ENCODE measurements at places on chromosomes 6 and 20.

DNA sequence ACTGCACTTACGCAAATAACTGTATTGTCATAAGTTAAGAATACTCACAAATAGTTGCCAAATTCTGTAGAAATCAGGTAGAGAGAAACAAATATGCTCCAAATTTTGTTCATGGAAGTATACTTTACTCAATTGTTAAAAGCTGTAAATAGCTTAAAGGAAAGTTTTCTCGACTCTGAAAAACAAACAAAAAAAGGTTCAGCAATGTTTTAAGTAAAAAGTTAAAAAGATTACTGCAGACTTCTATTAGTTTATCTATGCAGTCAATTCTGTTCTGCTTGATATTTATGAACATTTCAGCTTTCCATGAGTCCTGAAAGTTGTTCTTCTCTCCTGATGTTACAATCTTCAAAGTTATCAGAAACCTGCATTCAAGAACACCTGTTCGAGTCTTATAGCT lies 37.5 kb upstream of the FAM8A1 start:
- H3K36me3 ChIP-seq = no peaks in the 10 kb centered on the region
- H3K27ac ChIP-seq = no peak overlapping the region
- no peak for DNase-seq
- H3K4me3 ChIP-seq = no peak overlapping the region
- no peaks in the 10 kb centered on the region for H3K4me1 ChIP-seq

DNA sequence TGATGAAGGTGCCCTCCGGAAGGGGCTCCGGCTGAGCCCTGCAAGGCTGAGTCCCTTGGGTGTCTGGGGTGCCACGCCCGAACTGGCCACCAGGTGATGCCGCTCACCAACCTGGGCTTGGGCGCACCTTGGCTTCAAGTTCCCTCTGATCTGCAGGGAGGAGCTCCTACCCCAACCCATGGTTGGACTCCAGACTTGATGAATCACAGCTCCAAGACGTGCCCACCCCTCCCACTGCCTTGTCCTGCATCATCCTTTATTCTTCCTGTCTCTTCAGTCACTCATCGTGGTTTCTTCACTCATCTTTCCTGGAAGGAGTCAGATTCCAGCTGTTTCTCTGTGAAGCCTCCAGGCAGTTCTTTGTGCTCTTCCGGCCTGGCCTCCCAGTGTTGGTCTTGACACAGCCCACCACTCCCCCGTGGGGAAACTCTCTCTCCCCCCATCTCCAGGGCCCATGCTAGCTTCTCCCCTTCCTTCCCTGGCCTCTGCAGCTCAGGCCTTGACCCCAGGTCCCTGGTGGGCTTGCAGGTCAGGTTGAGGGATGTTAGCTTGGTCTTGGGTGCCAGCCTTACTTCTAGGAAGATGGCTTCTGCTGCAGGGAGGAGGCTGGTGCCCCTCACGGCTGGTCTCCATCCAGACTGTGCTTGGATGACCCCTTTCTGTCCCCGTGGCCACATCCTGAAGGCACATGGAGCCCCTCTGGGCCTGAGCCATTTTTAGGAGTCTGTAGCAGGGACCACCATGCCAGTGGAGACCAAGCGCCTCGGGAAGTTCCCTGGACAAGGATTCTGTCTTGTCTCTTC lies 2.6 kb upstream of the ZBP1 start:
- H3K27me3 ChIP-seq = no peaks in the 10 kb centered on the region
- peaks cover 17% of the 10 kb centered on the region for H3K36me3 ChIP-seq
- DNase-seq = peak; percentile 96
- peaks cover 40% of the 10 kb centered on the region for H3K4me1 ChIP-seq

GRCh38 chr20:21064924-21065323 lies 41.2 kb downstream of the LINC00237 start:
- no peak overlapping the region for H3K27ac ChIP-seq
- DNase-seq = no peak
- no peaks in the 10 kb centered on the region for H3K36me3 ChIP-seq
- no peak overlapping the region for H3K4me3 ChIP-seq

- H3K4me3 ChIP-seq = no peak overlapping the region
- H3K36me3 ChIP-seq = no peaks in the 10 kb centered on the region
- H3K4me1 ChIP-seq = peaks cover 8% of the 10 kb centered on the region
- no peak for DNase-seq
Measured at GRCh38 chr6:108832738-108833137, 15.5 kb upstream of the ARMC2 start.

GRCh38 chr20:51009303-51010042 lies 13.4 kb downstream of the KCNG1 start:
- no peaks in the 10 kb centered on the region for H3K36me3 ChIP-seq
- no peak overlapping the region for H3K27ac ChIP-seq
- peaks cover 2% of the 10 kb centered on the region for H3K4me1 ChIP-seq

DNA sequence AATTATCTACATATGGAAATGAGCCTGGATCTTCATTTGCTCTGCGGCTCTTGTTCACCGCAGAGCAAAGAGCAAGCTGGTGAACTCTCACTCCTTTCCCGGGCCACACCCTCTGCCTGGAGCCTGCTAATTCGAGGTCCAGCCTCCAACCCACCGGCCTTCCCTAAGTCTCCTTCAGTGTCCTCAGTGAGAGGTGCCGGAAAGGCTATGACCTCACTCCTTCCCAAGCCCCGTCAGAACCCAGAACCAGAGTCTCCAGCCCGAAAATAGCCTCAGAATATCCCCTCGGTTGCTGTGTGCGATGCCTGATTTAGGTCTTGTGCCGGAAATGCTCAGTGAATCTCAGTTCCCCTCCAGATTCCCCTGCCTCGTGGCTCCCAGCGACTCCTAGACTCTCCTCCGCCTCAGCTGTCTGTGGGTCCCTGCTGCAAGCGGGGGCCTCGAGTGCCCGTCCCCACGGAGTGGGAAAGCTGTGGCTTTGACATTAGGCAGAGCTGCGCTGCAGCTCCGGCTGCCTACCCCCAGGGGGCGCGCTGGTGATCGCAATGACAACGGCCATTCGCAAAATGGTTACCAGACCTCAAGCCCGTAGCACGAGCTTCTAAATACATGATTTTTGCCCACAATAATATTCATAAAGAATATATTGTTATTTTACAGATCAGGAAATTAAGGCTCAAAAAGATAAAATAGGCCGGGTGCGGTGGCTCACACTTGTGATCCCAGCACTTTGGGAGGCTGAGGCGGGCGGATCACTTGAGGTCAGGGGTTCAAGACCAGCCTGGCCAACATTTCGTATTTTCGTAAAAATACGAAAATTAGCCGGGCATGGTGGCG lies 4.1 kb upstream of the BNIP5 start:
- no peak overlapping the region for H3K27ac ChIP-seq
- H3K4me3 ChIP-seq = peak overlapping the region; percentile 58
- peaks cover 21% of the 10 kb centered on the region for H3K4me1 ChIP-seq

GRCh38 chr6:12735786-12736185 lies 19.2 kb downstream of the PHACTR1 start:
- H3K4me3 ChIP-seq = no peak overlapping the region
- no peaks in the 10 kb centered on the region for H3K4me1 ChIP-seq
- no peak for DNase-seq
- H3K27me3 ChIP-seq = peaks cover 55% of the 10 kb centered on the region
- H3K36me3 ChIP-seq = no peaks in the 10 kb centered on the region

DNA sequence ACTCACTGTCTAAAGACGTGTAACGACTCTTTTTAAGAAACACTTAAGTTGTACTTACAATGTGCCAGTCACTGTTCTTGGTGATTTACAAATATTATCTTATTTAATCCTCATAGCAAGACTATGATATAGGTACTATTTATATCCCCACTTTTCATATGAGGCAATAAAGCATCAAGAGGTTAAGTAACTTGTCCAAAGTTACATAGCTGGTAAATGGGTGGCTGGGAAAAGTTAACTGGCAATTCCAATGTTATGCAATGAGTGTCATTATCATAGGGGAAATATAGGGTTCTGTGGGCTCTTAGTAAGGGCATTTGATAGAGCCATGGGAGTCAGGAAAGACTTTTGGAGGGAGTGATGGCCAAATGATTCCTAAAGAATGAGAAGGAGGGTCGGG lies 21.4 kb upstream of the RIPOR2 start:
- H3K4me3 ChIP-seq = no peak overlapping the region
- no peak overlapping the region for H3K27ac ChIP-seq
- no peaks in the 10 kb centered on the region for H3K36me3 ChIP-seq
- no peak for DNase-seq
- H3K4me1 ChIP-seq = no peaks in the 10 kb centered on the region
- H3K27me3 ChIP-seq = no peaks in the 10 kb centered on the region

GRCh38 chr20:10857352-10858070 lies 183.7 kb upstream of the JAG1 start:
- H3K4me3 ChIP-seq = no peak overlapping the region
- DNase-seq = peak; percentile 37
- H3K27ac ChIP-seq = peak overlapping the region; percentile 49
- no peaks in the 10 kb centered on the region for H3K27me3 ChIP-seq

DNA sequence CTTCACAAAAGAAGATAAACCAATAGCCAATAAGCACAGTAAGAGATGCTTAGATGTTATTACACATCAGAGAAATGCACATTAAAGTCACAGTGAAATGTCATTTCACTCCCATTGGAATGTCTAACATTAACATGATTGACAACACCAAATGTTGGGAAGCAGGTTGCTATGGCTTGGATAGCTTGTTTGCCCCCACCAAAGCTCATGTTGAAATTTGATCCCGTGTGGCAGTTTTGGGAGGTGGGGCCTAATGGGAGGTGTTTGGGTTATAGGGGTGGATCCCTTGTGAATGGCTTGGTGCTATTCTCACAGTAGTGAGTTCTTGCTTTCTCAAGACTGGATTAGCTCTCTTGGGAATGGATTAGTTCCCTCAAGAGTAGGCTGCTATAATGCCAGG lies 44.8 kb downstream of the MRAP2 start:
- H3K27me3 ChIP-seq = no peaks in the 10 kb centered on the region
- no peak for DNase-seq
- no peaks in the 10 kb centered on the region for H3K36me3 ChIP-seq

- no peaks in the 10 kb centered on the region for H3K27me3 ChIP-seq
- no peak overlapping the region for H3K4me3 ChIP-seq
- no peak overlapping the region for H3K27ac ChIP-seq
Measured at GRCh38 chr6:22732176-22732970, 163.0 kb downstream of the HDGFL1 start.

GRCh38 chr6:84422380-84422968 lies 195.0 kb upstream of the CEP162 start:
- no peaks in the 10 kb centered on the region for H3K36me3 ChIP-seq
- no peak overlapping the region for H3K27ac ChIP-seq
- peaks cover 8% of the 10 kb centered on the region for H3K4me1 ChIP-seq
- DNase-seq = peak; percentile 84

DNA sequence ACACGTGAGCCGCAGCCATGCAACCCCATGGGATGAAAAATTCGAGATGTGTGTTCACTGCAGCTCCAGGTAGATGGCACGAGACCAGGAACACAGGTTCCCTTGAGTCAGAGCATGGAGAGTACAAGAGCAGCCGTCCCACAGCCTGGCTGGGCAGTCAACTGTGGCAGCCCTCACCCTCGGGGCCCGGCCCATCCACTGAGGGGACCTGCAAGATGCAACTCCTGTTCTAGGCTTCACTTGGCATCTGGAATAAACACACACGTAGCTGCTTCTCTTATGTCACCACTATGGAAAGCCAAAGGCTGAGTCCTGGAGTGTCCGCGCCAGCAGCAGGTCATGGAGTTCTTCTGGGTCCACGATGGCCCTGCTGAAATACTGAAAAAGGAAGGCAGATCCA lies 77.0 kb downstream of the WDR27 start:
- no peak overlapping the region for H3K4me3 ChIP-seq
- peaks cover 17% of the 10 kb centered on the region for H3K36me3 ChIP-seq
- no peak overlapping the region for H3K27ac ChIP-seq
- H3K4me1 ChIP-seq = peaks cover 24% of the 10 kb centered on the region
- DNase-seq = no peak

Measured in Calu3 (cell line).